Caki2 (cell line): ENCODE measurements at places on chromosomes 4 and X. TPM values are rescaled to one million over a fixed set of nuclear protein-coding genes. Genes with fewer than 3 reads are reported as not detected.

The SYNPO2 gene
- not detected in 2 replicates for total RNA-seq

The TLR6 gene
- 0.96 and 6.2 TPM in 2 replicates for total RNA-seq

The ASB5 gene
- total RNA-seq, result not detected in 2 replicates

The TRIML2 gene
- total RNA-seq, result not detected in 2 replicates

The THOC2 gene
- 42.9 and 46.4 TPM in 2 replicates for total RNA-seq

The ANOS1 gene
- total RNA-seq, result 6.3 and 7.2 TPM in 2 replicates

The SLIT2 gene
- total RNA-seq, result 0.07 and 0.78 TPM in 2 replicates

The SLC9A7 gene
- total RNA-seq, result 1.6 and 10.6 TPM in 2 replicates

The TMEM255A gene
- 0.38 and 0.41 TPM in 2 replicates for total RNA-seq

The OPRPN gene
- total RNA-seq, result not detected in 2 replicates

The MAGEA10 gene
- not detected in 2 replicates for total RNA-seq

The NALF2 gene
- 1.9 and 3.2 TPM in 2 replicates for total RNA-seq

The RPS3A gene
- 4,461 and 5,462 TPM in 2 replicates for total RNA-seq

The CT55 gene
- not detected in 2 replicates for total RNA-seq

The MAGEB2 gene
- total RNA-seq, result not detected in 2 replicates

The SLAIN2 gene
- 24.7 and 115 TPM in 2 replicates for total RNA-seq

The ZBED1 gene
- total RNA-seq, result 46.5 and 56.4 TPM in 2 replicates

The NLGN3 gene
- 0.20 TPM in 1 of 2 replicates, not detected in the other for total RNA-seq

The FRMD7 gene
- not detected in 2 replicates for total RNA-seq

The CT47A7 gene
- total RNA-seq, result not detected in 2 replicates

The ITGB1BP2 gene
- total RNA-seq, result 1.5 TPM in 1 of 2 replicates, not detected in the other

The PGAM4 gene
- total RNA-seq, result not detected in 2 replicates

The PQBP1 gene
- 68.5 and 86.5 TPM in 2 replicates for total RNA-seq

The CT47B1 gene
- not detected in 2 replicates for total RNA-seq

The NIPAL1 gene
- total RNA-seq, result 2.5 and 3.0 TPM in 2 replicates

The IL2 gene
- total RNA-seq, result not detected in 2 replicates

The NXT2 gene
- 11.2 and 17.9 TPM in 2 replicates for total RNA-seq

The ZFP92 gene
- total RNA-seq, result not detected in 2 replicates

The PDGFRA gene
- total RNA-seq, result 0.41 and 0.88 TPM in 2 replicates

The CXCL1 gene
- total RNA-seq, result 2.7 TPM in 1 of 2 replicates, not detected in the other

The TMPRSS11F gene
- not detected in 2 replicates for total RNA-seq

The NXF2 gene
- total RNA-seq, result not detected in 2 replicates

The ARMCX2 gene
- total RNA-seq, result 63.1 and 77.1 TPM in 2 replicates

The IL3RA gene
- not detected in 2 replicates for total RNA-seq

The PCDH18 gene
- total RNA-seq, result not detected in 2 replicates

The TRO gene
- total RNA-seq, result 1.3 and 5.0 TPM in 2 replicates

The ATP8A1 gene
- total RNA-seq, result 0.26 TPM in 1 of 2 replicates, not detected in the other

The CDKL5 gene
- total RNA-seq, result 0.34 and 0.35 TPM in 2 replicates

The MTNR1A gene
- total RNA-seq, result 0.20 TPM in 1 of 2 replicates, not detected in the other

The YIPF6 gene
- 21.0 and 28.1 TPM in 2 replicates for total RNA-seq

The GLUD2 gene
- total RNA-seq, result 1.8 and 2.2 TPM in 2 replicates

The SLC10A4 gene
- not detected in 2 replicates for total RNA-seq
